ENCODE measurements at places on chromosomes 11 and 22.
A peak's percentile ranks its signal among the peaks of the same experiment; 100 is the strongest.

DNA sequence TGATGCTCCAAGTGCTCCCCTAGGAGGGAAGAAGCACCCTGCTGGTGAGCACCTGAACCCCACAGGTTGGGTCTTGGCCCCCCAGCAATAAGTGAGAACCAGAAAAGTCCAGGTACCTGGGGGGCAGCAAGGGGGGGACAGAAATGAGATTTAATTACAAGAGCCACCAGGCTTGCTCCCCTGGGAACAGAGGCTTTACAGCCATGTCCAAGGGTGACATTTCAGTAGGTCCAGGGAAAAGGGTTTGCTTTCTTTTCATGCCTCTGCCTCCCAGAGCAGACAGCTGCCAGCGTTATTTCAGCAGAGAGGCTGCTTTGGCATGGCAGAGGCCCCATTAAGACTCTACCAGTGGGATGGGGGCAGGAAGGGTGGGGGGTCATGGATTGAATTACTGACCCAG lies 437.7 kb downstream of the BUD13 start:
- no peak for DNase-seq

GRCh38 chr11:103499710-103500340 lies 390.6 kb downstream of the DYNC2H1 start:
- no peak for DNase-seq

DNA sequence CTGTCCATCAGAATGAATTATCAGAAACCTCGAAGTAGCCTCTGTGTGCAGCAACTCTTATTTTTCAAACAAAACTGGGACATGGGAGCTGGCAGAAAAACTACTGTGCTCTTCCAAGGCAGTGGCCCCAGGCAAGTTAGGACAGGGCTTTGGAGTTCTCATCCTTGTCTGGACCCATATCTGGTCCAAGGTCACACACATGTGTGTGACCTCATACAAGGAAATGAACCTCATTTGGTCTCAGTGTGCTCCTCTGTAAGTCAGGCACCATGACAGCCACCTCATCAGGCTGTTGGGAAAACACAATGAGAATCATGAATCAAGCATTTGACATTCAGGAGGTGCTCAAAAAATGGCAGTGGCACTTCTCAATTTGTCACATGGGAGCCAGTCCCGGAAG lies 25.8 kb downstream of the LARGE1 start:
- no peak for DNase-seq

- DNase-seq: no peak
Observed at GRCh38 chr22:30744224-30744623, 49.5 kb downstream of the OSBP2 start.

- no peak for DNase-seq
Observed at GRCh38 chr22:50683086-50683993, 10.7 kb downstream of the SHANK3 start.

- DNase-seq: no peak
Observed at GRCh38 chr11:72013765-72014711, 15.3 kb downstream of the IL18BP start.

DNA sequence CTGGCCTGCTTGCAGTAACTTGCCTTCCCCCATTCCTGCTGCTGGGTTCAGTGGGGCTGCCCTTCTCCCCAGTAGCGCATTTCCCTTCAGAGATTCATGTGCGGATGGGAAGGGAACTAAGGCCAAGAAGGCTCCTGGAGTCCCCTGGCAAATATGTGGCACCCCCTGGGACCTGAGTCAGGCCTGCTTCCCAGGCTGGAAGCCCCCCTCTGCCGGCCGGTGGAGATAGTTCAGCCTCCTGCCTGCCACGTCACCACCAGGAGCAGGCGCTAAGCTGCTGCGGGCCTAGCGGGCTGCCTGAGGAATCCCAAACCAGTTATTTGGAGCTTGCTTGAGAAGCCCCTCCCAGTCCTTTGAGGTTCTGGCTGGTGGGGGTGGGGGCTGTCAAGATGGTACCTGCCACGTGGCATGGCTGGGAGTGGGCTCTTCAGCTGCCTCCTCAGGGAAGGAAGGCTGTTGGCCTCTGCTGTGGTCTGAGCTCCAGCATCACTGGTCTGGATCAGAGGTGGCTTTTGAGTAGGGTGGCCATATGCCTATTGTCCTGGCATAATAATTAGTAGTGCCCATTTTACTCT lies 2.0 kb downstream of the SERPINH1 start:
- DNase-seq: peak; percentile 64

GRCh38 chr11:36333897-36334296 lies 37.8 kb downstream of the PRR5L start:
- no peak for DNase-seq
